ENCODE measurements at places on chromosomes 3 and 15.

DNA sequence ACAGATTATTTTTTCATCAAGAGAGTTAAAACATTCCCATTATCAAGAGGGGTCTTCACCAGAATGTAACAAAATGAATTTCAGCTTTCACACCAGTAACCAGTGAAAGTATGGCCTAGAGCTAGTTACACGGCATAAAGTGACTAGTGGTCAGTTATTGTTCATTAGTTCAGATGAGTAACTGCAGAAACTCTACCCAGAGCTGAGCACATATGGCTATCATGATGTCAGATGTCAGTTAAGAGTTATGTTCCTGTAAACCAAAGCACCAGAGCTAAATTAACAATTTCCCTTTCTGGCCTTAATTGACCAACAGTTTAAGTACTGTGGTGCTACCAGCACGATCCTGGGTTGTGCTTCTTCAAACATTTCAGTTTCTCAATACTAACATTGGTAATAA is 6.6 kb upstream of the MRPS25 start:
- DNase-seq: no peak

GRCh38 chr15:57916695-57917094 is 148.8 kb downstream of the ALDH1A2 start:
- no peak for DNase-seq

DNA sequence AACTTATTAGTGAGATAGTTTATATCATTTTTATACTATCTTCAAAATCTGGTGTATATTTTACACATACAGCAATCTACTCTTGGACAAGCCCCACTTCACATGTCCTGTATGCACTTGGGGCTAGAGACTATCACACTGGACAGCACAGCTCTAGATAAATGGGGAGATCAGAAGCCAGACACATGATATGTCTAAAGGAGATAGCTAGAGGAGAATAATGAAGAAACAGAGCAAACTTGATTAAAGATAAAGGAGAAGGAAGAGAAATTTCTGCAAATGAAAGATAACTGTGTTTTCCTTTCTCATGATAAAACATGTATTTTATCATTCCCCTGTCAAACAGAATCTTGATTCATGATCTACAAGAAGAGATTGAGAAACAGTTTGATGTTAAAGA is 13.0 kb downstream of the CPA3 start:
- no peak for DNase-seq

DNA sequence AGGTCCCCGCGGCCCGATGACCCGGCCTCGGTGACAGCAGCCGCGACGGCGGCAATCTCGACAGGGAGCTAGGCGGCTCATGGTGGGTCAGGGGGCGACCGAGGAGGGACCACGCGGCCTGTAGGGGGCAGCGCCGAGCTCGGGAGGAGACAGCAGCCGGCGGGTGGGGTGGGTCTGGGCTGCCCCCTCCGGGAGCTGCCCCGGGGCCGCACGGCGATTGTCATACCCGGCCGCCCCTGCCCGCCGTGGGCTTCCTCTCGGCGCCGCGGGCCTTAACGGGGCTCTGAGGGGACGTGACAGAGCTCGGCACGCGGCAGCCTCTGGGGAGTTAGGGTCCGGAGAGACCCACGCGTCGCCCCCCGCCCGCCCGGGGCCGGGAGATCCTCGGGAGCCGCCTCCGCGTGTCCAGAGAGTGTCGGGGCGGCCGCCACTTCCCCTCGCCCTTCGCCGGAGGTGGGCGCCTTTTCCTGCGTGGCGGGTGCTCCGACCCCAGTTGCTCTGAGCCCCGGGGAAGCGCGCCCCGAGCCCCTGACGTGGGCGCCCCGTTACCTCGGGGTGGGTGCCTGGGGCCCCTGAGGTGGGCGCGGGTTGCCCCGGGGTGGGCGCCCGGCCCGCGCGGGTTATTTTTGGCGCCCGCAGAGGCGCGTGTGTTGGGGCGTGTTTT is 539 bp upstream of the PLCL2 start:
- peak; percentile 56 for DNase-seq

DNA sequence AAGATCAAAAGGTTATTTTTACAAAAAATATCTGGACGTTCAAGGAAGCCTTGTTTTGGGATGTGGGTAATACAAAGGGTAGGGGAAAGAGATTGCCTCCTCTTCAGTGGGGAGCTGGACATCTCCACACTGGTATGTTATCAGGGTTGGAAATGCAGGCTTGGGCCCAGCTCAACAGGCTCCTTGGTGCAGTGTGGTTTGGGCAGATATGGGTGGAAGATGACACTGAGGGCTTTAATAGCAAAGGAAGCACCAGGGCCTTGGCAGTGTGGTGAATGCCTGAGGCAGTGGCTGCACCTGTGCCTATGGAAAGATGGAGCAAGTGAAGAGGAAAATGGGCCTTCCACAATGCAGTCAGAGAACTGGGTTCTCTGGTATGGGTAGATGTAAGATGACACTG is 11.2 kb upstream of the MED12L start:
- DNase-seq: no peak

- no peak for DNase-seq
Measured at GRCh38 chr3:154111365-154111935, 9.7 kb upstream of the ARHGEF26 start.

- no peak for DNase-seq
Measured at GRCh38 chr15:45667002-45667401, 32.2 kb downstream of the SQOR start.

DNA sequence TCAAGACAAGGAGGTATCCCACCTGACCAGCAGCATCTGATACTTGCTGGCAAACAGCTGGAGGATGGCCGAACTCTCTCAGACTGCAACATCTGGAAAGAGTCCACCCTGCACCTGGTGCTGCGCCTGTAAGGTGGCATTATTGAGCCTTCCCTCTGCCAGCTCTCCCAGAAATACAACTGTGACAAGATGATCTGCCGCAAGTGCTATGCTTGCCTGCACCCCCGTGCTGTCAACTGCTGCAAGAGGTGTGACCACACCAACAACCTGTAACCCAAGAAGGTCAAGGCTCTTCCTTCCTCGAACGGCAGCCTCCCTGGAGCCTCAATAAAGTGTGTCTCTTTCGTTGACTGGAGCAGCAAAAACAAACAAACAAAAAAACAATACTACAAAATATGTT is 2.2 kb upstream of the SLC4A7 start:
- no peak for DNase-seq

DNA sequence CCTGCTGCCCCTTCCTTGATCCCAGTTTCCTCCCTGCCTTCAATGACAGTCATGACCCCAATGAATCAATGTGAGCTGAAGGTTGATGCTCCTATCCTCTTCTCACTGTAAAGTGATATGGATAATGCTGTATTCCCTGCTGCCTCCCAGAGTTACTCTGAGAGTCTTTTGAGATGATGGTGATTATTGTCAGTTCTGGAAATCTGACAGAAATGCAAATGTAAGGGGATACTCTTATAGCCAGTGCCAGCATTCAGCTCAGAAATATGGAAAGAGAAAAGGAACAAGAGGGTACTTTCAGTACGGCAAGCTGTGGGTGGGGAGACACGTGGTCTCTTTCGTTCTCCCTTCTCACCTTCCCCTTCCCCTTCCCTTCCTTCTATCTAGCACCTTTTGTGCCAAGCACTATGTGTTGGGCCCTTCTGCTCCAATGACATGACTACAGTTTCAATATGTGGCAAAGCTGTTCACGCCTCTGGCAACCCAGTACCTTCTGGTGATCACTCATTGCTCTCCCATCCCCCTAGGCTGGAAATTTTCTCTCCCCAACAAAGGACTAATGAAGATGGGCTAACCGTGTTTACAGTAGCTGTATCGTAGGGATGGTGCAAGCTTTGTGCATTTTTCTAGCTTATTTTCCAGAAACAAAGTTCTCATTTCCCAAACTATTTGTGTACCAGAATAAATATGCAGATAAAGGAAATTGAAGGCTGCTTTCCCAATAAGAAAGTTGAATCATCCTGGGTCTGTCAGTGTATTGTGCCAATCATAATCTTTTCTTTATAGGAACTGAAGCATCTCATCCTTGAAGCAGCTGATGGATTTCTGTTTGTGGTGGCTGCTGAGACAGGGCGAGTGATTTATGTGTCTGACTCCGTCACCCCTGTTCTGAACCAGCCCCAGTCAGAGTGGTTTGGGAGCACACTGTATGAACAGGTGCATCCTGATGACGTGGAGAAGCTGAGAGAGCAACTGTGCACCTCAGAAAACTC is 70.3 kb downstream of the ARNT2 start:
- no peak for DNase-seq

GRCh38 chr3:86880066-86880465 is 110.9 kb downstream of the VGLL3 start:
- DNase-seq: no peak

GRCh38 chr15:98582900-98583554 is 65.3 kb upstream of the IGF1R start:
- no peak for DNase-seq

- no peak for DNase-seq
Measured at GRCh38 chr3:183296944-183297343, 43.9 kb downstream of the B3GNT5 start.

DNA sequence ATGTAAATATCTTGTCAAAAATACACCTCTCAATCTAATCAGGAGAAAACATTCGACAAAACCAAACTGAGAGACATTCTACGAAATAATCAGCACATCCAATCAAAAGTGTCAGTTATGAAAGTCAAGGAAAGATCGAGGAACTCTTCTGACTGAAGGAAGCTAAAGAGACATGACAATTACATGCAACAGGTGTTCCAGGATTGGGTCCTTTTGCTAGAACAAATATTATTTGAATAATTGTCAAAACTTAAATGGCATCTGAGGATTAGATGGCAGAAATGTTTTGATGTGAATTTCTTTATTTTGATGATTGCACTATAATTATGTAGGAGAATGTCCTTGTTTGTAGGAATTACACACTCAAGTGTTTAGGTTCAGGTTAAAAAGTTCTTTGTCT is 124.1 kb upstream of the HES1 start:
- no peak for DNase-seq

DNA sequence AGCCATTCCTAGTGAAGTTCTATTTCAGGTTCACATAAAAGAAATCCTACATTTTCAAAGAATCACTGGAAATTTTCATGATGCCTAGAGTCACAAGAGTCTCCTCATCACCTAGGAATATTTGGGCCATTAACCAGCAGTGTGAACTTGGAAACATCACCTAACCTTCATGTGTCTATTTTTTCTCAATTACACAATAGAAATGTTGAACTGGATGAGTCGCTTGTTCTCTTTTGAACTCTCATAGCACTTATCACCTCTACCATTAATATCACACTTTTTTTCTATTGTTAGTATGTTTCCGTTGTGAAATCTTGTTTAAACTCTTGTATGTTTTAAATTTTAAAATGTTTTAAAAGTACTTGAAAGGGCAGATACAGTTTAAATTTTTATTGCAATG is 371.3 kb downstream of the CADM2 start:
- no peak for DNase-seq

DNA sequence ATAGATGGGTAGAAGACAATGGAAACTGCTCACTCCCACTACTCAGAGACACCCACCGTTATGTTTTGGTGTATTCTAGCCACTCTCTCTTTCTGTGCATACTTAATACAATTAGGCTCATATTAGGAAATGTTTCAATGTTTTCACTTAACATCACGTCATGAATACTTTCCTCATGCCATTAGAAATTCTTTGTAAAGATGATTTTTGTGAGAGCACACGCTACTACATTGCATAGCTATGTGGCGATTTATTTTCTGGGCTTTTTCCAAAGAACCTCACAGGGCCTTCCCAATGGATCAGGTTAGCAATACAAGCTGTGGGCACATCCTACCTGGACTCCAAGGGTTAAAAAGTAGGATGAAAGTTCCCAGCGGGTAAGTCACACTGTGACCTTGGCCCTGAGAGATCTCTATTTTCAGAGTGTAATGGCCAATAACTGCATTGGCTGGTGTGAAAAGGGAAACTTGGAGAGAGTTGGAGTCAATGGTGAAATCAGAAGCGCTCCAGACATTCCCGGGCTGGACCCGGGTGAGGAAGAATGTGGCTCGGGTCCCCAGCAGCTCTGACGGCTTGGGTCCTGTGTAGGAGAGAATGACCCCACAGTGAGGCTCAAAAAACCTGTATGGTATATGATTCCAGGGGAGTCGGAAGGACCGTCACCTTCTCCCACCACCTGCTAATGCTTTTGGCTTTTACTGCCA is 25.8 kb upstream of the TGM5 start:
- DNase-seq: no peak
